ENCODE measurements at places on chromosomes 1 and 21. TPM values are rescaled to one million over a fixed set of nuclear protein-coding genes. Genes with fewer than 3 reads are reported as not detected.

DNA sequence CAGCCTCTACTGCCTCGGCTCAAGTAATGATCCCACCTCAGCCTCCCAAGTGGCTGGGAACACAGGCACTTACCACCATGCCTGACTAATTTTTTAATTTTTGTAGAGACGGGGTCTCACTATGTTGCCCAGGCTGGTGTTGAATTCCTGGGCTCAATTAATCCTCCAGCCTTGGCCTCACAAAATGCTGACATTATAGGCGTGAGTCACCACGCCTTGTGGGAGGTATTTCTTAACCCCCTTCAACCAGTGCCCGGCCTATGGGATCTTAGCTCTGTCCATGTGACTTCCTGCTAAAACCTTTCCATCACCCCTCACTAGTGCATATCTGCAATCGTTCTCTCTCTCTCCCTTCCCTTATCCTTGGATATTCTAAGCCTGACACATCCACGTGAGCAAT lies 86.4 kb downstream of the FOXD2 start:
- no peak for DNase-seq

GRCh38 chr1:7693662-7694061 lies 77.4 kb upstream of the VAMP3 start:
- DNase-seq = no peak

GRCh38 chr1:166915941-166916340 lies 39.9 kb upstream of the TADA1 start:
- no peak for DNase-seq

DNA sequence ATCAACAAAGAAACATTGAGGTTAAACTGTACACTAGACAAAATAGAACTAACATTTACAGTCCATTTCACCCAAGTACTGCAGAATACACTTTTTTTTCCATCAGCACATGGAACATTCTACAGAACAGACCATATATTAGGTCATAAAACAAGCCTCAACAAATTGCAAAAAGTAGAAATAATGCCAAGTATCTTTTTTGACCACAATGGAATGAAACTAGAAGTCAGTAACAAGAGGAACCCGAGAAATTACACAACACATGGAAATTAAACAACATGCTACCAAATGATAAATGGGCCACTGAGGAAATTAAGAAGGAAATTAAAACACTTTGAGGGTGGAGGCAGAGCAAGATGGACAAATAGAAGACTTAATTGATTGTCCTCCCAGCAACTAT lies 8.4 kb upstream of the C1orf185 start:
- DNase-seq = no peak

DNA sequence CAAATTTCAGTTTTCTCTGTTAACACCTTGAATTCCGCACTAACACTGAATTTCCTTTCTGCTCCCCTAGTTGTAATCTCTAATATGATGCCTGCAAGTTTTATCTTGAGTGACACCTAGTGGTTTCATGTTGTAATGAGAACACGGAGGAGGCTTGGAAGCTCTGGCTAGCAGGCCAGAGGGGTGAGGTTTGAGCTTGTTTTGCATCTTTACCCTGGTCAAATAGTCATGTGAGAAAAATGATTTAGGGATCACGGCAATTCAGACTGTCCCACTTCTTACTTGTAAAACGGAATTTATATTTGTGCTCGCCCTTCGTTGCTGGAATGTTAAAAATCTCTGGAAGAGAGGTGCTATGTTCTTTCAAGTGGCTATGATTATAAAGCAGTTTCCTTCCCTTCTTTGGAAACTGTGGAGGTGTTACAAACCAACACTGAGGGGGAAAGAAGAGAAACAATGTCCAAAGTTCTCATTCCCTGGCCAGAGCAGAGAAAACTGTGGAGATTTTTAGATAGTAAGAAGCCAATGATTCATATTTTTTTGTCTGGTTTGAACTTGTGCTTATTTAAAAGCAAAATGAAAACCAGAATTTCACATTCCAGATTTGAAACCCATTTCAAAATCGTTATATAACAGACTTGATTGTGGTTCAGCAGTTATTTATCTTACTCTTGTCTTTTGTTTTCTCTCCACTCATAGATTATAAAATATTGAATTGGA lies 5.3 kb upstream of the MROH9 start:
- DNase-seq = peak; percentile 14

DNA sequence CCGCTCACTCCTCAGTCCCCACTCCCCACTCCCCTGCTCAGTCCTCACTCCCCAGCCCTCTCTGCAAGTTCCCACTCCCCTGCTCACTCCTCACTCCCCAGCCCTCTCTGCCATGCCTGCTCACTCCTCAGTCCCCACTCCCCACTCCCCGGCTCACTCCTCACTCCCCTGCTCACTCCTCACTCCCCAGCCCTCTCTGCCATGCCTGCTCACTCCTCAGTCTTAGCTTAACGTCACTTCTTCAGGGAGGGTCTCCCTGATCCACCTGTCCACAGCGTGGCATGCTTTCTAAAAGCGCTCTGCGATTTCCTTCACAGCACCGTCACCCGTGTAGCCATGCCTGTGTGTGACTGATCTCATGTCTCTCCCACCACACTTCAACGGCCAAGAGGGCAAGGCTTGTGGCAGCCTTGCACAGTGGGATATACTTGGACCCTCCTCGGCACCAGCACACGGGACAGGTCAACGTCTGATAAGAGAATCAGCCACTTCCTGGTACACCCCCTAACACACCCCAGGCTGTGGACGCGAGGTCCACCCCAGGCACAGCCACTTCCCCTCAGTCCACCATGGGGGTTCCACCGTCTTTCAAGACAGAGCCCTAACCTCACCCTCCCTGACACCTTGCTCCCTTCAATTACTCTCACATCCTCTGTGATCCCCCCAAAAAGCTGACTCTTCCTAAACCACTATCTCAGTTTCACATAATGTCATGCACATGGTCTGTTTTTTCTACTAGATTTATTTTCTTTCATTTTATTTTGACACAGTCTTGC lies 14.0 kb downstream of the PRDM15 start:
- DNase-seq = no peak

DNA sequence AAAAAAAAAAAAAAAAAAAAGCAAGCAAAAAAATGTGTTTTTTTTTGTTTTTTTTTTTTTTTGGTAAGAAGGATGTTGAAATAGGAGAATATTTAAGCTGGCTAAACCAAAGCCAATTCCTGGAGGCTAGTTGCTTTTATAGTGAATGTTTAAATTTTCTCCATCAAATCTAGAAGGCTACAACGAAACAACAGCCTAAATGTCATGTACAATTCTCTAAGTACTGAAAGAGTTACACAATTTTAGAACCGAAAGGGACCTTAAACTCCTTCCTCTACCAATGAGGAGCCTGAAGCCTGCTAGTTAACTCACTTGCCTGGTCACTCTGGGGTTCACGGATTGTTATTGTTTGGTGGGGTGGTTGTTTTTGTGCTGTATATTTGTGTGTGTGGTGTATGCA lies 3.5 kb downstream of the WLS start:
- no peak for DNase-seq

DNA sequence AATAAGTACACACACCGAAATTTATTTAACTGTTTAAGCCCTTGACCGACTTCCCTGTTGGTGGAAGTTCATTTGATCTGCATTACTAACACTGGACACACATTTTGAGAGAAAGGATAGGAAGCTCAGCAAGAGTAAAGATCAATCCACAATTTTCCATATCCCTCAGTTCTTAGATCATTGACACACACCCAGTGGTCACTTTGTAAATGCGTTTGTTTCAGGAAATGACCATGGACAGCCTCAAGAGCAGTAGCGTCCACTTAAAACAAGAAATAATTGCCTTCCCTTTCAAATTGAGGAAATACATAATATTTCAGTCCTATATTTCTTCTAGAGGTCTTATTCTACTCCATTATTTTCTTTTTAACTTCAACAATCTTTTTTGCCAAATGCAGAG lies 511.5 kb upstream of the PTBP2 start:
- DNase-seq = no peak

KRTAP12-2 gene
- total RNA-seq = not detected

EPS15 gene
- total RNA-seq = 59.9 TPM

VTCN1 gene
- not detected for total RNA-seq

RIMKLA gene
- 18.0 TPM for total RNA-seq

MYCL gene
- 0.72 TPM for total RNA-seq

SH2D2A gene
- 215 TPM for total RNA-seq

HPCA gene
- total RNA-seq = 0.87 TPM
